Head of caudate nucleus (tissue), 42 donors: ENCODE measurements at places on chromosomes 3 and 15.

- no peak for DNase-seq
Observed at GRCh38 chr15:57160823-57161560, 215.3 kb upstream of the CGNL1 start.

- no peak for DNase-seq
Observed at GRCh38 chr3:126133606-126134005, 46.8 kb downstream of the ALDH1L1 start.

GRCh38 chr3:126746395-126747177 is 42.5 kb downstream of the CHCHD6 start:
- no peak for DNase-seq

DNA sequence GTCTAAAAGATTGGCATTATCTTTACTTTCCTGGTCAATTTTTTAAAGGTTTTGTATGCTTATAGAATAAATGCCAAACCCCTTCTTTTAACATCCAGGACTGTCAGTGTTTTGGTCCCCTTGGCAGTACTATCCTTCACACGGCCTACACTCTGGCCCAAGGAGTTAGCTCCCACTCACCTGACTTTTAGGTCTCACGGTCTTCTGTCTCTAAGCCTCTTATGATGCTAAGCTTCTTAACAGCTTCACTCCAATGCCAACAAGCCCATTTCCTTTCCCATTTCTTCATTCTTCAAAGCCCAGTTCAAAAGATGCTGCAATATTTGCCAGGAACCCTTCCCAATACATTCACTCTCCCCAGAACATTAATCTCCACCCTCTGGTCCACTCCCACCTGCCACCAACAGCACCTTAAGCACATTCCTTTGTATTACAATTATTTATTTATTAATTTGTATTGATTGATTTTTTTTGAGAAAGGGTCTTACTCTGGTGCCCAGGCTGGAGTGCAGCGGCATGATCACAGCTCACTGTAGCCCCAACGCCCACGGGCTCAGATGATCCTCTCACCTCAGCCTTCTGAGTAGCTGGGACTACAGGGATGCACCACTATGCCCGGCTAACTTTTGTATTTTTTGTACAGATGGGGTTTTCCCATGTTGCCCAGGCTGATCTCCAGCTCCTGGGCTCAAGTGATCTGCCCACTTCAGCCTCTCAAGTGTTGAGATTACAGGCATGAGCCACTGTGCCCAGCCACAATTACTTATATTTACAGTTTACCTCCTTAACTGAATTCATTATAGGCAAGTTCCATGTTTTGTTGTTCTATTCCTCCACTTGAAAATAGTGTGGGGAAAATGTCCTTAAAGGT is 27.8 kb downstream of the IFT80 start:
- DNase-seq: no peak

DNA sequence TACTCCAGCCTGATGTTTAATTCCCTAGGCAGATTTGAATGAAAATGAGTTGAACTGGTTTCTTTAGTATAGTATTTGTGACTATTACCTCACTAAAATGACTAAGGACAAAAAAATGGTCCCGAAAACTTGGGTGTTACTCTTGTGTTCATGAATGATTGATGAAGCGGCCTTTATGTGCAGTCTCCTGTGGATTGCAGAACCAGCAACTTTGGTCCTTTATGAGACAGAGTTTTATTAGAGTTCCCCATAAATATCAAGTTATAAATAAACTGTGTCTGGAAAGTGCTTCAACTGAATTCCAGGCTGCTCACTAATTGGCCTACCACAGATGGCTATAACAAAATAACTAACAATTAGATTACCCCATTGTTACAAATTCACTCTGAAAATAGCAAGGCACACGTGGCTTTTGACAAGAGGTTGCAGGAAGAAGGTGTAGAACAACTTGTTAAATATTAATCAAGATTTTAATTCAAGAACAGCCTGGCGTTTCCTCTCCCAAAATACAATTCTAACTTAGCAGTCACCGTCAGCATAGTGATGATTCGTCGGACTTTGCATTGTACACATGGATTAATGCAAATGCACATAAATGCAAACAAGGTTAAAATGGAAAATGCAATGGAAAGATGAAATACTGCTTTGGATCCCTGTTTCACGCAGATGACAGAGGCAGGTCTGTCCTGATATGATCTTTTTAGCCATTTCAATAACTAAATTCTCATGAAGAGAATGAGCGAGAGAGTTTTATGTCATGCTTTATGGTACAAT is 567.3 kb upstream of the ZNF717 start:
- no peak for DNase-seq

DNA sequence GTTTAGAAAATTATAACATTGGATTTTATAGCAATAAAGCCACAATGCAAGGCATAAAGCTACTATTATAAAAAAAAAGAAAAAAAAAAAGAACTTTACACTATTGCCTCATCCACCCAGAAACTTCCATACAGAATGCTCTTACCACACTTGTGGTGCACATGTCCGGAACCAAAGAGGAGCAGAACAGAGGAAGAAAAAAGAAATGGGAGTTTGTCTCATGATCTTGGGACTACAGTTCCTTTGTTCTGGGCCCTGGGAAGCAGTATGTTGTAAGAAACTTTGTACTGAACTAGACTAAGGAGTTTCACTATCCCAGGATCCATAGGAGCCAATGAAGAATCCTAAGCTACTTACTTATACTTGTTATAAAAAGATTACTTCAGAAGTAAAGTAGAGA is 36.1 kb downstream of the FMN1 start:
- DNase-seq: no peak

DNA sequence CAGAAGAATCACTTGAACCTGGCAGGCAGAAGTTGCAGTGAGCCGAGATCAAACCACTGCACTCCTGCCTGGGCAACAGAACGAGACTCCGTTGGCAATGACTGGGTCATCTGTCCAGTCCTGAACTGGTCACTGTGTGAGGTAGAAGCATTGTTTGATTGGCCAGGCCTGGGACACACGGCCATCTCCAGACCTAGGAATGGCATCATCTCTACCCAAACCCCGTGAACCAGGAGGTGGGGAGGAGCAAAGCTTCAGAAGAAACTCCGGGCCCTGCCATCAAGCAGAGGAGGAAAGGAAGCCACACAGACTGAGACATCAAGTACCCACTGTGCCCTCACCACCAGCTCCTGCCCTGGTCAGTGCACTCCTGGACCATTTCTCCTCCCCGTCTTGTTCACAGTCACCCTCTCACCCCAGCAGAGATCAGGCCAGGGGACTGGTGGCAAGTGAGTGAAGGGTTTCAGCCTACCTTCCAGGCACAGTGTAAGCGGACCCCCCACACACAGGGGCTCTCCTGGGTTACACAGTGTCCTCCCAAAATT is 31.6 kb downstream of the GOLGA6L2 start:
- DNase-seq: no peak

GRCh38 chr3:46024131-46024530 is 3.2 kb downstream of the XCR1 start:
- DNase-seq: no peak

DNA sequence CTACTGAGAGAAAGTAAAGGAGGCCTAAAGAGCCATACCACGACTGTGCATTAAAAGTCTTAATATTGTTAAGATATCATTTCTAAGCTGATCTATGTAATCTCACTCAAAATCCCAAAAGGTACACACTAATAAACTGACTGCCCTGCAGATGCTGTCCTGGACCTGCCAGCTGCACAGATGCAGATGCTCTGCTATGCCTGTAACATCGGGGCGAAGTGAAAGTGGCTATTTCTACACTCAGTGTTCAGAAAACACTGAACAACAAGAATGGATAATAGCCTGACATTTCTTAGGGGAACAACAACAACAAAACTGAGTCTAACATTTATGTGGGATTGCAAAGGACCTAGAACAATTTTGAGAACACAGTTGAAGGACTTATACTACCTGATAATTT is 31.9 kb downstream of the RAD18 start:
- DNase-seq: no peak

DNA sequence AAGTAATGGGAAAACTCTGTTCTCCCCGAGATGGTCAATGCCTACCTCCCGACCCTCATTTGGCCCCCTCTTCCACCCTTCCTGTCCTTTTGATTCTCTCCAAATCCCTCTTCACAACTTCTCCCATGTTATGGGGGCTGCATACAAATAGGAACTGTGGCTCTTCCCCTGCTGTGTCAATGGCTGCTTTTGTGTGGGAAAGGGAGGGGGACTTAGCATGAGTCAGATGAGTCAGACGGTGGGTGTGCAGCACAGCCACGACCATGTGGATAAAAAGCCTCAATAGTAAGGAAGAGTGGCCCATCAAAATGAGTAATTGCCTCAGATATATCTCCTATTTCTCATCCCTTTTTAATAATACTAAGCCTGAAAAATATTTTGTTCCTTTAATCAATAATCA is 31.9 kb downstream of the SPATA16 start:
- no peak for DNase-seq

- DNase-seq: no peak
Observed at GRCh38 chr3:152858170-152858800, 23.4 kb downstream of the P2RY1 start.

DNA sequence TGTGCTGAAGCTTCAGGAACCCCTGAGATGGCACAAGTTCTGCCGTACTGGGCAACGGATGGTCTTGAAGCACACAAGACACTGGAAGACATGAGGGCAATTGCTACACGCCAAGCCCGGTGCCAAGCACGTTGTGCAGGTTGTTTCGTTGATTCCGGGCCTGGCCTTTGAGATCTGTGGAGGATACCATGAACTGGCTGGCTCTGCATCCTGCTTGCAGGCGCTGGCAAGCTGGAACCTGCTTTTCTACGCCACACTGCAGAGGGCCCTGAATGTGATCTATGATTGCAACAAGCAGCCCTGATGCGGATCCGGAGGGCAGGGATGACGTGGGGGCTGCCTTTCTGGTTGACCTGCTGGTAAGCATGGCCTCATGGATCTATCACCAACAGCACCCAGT is 262.5 kb upstream of the ATP10A start:
- no peak for DNase-seq

DNA sequence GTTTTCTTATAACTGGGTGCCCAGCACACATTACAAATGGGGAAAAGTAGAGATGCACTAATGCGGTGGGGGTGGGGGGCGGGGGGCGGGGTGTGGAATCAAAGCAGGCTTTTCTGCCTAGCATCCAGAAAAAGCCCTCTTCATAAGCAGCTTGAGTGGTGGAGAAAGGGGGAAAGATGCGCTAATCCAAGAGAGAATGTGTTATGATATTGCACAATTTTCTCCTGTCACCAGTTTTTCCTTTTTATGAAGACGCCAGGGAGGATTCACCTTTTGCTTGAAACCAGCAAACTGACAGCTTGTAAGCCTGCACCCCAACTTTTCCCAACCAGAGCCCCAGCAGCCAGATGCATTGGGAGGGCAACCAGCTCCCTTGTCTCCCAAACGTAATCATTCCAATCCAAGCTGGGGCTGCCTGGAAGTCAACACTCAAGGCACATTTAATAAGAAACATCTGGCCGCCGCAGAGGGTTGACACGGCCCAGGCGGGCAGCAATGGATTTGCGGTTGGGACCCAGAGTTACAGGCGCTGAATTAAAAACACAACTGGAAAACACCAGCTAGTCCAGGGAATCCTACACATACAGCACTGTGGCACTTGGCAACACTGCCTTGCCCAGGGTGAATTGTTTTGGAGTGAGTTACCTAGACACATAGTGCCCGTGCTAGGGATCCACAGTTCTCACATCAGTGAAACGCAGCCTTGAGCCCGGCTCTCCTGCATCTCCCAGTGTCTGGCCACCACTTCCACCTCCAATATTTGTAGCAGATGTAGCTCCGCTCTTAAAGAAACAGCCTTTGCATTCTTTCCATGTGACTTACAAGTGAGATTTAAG is 218.5 kb upstream of the PRICKLE2 start:
- no peak for DNase-seq

- DNase-seq: no peak
Observed at GRCh38 chr15:89038146-89038545, 50.1 kb upstream of the ABHD2 start.

- DNase-seq: no peak
Observed at GRCh38 chr3:172159962-172160538, 120.7 kb downstream of the FNDC3B start.

DNA sequence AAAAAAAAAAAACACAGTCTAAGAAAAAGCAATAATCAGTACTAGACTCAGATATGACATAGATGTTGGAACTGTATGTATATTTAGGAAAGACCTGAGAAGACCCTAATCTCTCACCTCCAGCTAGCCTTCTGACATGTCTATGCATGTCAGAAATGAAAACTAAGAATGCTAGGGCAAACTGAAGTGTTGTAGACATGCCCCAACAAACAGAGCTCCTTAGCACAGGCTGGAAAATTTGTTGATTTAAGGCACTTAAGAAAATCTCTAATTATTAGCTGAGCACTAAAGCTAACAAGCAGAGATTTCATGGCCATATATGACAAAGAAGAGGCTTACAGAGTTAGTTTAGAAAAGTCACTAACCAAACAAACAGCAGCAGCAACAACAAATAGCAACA is 45.5 kb upstream of the PRSS50 start:
- DNase-seq: no peak

GRCh38 chr3:176633511-176633910 is 563.8 kb downstream of the TBL1XR1 start:
- DNase-seq: no peak

DNA sequence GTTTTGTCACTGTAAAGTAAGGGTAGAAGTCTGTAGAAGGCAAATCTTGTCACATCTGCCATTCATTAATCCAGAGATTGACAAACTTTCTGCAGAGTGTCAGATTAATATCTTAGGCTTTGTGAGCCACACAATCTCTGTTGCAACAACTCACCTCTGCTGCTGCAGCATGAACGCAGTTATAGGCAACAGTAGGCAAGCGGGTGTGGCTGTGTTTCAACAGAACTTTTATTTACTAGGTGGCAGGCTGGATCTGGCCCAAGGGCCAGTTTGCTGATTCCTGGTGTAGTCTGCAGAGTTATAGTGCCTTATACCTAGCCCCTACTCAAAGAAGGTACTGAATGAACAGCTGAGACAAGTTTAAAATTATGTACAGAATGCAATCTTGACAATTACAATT is 396.7 kb downstream of the FOXP1 start:
- no peak for DNase-seq

- no peak for DNase-seq
Observed at GRCh38 chr3:15805756-15806266, 8.0 kb upstream of the ANKRD28 start.

DNA sequence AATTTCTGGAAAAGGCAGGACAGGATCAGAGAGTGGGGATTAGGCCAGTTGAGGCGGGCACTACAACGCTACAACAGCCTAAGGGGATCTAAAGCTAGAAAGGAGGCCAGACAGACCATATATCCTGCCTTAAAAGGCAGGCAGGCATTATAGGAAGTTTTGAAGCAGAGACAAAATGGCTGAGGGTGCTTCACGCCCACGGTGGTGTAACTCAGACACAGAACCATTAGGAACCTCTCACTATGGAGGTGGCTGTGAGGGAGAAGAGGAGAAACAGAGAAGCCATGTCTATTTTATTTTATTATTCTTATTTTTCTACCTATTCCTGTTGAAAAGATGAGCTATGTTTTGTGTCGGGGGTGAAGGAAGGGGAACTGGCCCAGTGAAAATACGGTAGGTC is 2.1 kb upstream of the USP4 start:
- no peak for DNase-seq

GRCh38 chr3:108136561-108137459 is 46.0 kb upstream of the CD47 start:
- no peak for DNase-seq
